ENCODE measurements at places on chromosomes 4 and X. TPM values are rescaled to one million over a fixed set of nuclear protein-coding genes. Genes with fewer than 3 reads are reported as not detected.

Gene FRG2
- not detected for total RNA-seq

Gene TMPRSS11A
- not detected for total RNA-seq

Gene DKK2
- not detected for total RNA-seq

Gene MAMLD1
- total RNA-seq = 2.5 TPM

Gene CYSLTR1
- 13.2 TPM for total RNA-seq

Gene AFF2
- 2.5 TPM for total RNA-seq

DNA sequence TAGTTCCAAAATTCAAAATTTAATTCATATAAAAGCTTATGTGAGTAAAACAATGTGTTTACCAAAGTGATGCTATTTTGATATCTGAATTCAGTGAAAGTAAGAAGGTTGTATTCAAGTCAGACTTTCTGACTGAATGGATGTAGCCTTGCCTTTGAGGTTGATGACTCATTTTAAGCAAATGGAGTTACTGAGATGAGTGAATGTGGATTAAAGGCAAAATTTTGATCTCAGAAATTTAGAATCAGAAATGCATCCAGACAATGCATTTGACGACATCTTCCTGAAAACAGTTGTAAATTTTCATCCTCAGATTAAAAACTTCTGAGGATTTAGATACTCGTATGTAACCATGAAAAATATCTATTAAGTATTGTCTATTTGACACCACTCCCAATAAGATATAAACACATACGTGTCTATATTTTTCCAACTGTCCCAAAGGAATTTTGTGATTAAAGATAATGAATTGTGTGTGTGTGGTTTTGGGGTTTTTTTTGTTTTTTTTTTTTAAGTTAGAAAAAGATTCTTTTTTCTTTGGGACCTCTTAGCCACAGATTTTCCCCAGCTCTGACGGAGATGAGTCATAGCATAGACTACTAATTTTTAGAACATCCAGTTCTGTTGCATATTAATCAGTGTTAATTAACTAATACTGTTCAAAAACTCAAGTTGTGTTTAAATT, 34.4 kb downstream of the NFKB1 start:
- no peak overlapping the region for H3K4me3 ChIP-seq
- no peaks in the 10 kb centered on the region for H3K36me3 ChIP-seq
- no peaks in the 10 kb centered on the region for H3K27me3 ChIP-seq
- no peak for DNase-seq
- no peaks in the 10 kb centered on the region for H3K4me1 ChIP-seq
- H3K27ac ChIP-seq = no peak overlapping the region

DNA sequence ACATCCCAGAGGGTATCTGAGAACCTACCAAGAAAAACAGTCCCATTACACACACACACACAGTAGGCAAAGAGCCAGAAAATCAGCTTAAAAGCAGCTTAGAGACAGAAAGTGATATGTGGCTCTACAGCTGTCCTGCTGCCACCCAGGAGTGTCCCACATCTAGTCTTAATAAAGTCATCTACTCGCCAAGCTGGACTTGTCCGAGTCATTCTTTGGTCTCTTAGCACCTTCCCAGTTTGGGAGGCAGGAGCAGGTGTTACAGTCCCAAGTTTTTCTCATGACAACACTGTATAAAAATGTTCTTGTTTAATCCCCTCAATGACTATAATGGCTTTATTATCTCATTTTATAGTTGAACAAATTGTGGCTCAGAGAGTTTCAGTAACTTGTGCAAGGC, 252.5 kb upstream of the CASK start:
- H3K27ac ChIP-seq = no peak overlapping the region
- no peaks in the 10 kb centered on the region for H3K4me1 ChIP-seq
- DNase-seq = no peak
- no peak overlapping the region for H3K4me3 ChIP-seq
- no peaks in the 10 kb centered on the region for H3K36me3 ChIP-seq

- no peaks in the 10 kb centered on the region for H3K27me3 ChIP-seq
- DNase-seq = no peak
- no peak overlapping the region for H3K4me3 ChIP-seq
- H3K27ac ChIP-seq = no peak overlapping the region
- no peaks in the 10 kb centered on the region for H3K36me3 ChIP-seq
Observed at GRCh38 chr4:65344278-65344825, 325.9 kb downstream of the EPHA5 start.

DNA sequence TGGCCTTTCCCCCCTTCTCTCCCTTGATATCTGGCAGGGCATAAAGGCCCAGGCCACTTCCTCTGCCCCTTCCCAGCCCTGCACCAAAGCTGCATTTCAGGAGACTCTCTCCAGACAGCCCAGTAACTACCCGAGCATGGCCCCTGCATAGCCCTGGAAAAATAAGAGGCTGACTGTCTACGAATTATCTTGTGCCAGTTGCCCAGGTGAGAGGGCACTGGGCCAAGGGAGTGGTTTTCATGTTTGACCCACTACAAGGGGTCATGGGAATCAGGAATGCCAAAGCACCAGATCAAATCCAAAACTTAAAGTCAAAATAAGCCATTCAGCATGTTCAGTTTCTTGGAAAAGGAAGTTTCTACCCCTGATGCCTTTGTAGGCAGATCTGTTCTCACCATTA, 183.8 kb downstream of the AR start:
- H3K4me3 ChIP-seq = no peak overlapping the region
- DNase-seq = no peak
- no peak overlapping the region for H3K27ac ChIP-seq
- no peaks in the 10 kb centered on the region for H3K36me3 ChIP-seq
- H3K27me3 ChIP-seq = no peaks in the 10 kb centered on the region

DNA sequence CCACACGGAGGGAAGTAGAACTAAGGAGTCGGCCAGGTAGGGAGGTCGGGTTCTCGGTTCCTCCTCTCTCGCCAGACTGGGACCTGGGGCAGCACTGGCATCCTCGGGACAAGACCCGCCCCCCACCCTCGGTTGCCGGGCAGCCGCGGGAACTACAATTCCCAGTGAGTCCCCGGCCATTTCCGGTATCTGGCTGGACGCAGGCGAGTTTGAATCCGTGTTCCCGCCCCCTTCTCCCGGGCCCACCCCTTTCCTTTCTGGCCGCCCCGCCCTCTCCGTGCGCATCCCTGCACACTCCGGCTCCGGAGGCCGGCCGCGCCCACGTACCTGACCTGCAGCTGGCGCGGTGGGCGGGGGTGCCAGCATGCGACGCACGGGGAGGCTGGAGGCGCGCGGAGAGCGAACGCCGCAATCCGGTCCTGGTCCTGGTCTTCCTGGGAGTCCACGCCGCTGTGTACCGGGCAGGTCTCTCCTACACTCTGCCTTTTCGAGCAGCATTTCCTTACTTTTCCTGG, 10.2 kb upstream of the DLG3 start:
- no peaks in the 10 kb centered on the region for H3K27me3 ChIP-seq
- no peaks in the 10 kb centered on the region for H3K4me1 ChIP-seq
- no peaks in the 10 kb centered on the region for H3K36me3 ChIP-seq
- H3K4me3 ChIP-seq = peak overlapping the region; percentile 59

DNA sequence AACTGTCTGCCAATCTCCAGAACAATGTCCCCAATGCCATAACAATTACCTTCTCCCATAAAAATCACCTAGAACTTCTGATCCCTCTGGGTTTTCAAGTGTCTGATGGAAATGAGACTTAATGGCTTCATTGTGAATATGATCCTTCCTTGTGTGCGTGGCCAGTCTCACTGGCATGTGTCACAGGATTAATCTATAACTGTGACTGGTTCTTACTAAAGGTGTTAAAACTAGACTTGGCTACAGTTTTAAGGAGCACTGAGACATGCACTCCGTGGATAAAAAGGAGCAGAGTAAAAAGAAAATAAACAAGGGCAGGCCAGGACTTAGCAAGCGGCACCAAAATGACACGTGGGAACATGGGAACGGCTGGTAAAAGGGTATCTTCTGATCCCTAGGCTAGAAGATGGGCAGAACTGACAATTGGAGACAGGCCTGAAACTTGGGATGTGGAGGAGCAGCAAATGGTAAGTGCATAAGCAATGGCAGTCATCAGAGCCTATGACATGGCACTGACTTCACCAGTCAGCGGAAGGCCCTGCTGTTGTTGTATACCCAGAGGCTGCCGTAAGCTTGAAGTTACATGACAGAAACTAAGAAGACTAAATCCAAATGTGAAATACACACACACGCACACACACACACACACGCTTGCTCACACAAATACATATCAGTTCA, 256.6 kb upstream of the NOCT start:
- no peaks in the 10 kb centered on the region for H3K4me1 ChIP-seq
- no peaks in the 10 kb centered on the region for H3K27me3 ChIP-seq

GRCh38 chrX:17075004-17075403, 128.5 kb downstream of the REPS2 start:
- no peak overlapping the region for H3K27ac ChIP-seq
- H3K4me1 ChIP-seq = no peaks in the 10 kb centered on the region
- no peaks in the 10 kb centered on the region for H3K36me3 ChIP-seq
- no peak for DNase-seq
- no peaks in the 10 kb centered on the region for H3K27me3 ChIP-seq

DNA sequence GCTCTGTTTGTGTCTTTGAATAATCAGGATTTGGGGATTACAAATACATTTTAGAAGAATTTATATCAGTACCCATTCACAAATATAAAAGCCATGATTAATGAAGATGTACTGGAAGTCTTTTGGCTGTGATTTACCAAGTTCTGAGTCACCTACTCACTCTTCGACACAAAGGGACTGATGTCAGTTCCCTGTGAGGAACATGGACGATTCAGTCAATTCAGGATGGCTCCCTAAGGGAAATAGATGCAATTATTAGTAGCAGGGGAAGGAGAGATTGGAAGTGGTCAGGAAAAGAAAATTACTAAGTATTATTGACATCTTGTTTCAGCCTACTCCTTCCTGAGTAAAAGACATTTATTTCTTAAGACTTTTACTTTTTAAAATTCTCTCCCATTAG, 550.7 kb upstream of the SLIT2 start:
- no peak for DNase-seq
- H3K4me1 ChIP-seq = no peaks in the 10 kb centered on the region
- H3K36me3 ChIP-seq = no peaks in the 10 kb centered on the region
- H3K27me3 ChIP-seq = no peaks in the 10 kb centered on the region
- no peak overlapping the region for H3K4me3 ChIP-seq
- H3K27ac ChIP-seq = no peak overlapping the region

DNA sequence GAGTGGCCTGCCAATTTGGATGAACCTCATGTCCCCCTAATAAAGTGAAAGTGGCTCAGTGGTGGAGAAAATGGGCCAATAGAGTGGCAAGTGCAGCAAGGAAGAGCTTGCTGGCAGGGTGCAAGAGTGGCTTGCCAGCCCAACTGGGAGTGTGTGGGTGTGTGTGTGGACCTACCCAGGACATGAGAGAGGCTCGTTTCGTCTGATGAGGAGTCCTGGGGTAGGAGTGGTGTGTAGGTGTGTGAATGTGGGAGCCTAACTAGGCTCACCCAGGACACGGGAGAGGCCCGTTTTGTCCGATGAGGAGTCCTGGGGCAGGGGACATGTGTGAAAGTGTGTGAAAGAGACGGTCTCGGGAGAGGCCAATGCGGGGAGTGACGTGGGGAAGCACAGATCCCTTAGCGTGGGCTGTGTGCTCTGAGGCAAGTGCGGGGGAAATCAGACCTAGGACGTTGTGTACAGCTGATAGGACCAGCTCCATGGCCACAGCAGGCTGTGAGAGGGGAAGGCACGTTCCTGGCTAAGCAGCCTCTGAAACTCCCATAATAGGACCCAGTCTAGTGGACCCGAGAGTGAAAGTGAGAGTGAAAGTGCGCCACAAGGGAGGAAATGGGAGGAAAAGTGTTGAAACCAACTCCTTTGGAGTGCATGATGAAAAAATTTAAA, 5.3 kb downstream of the GAGE10 start:
- peak overlapping the region; percentile 15 for H3K4me3 ChIP-seq
- H3K27ac ChIP-seq = no peak overlapping the region
- H3K36me3 ChIP-seq = no peaks in the 10 kb centered on the region
- no peaks in the 10 kb centered on the region for H3K27me3 ChIP-seq
- DNase-seq = peak; percentile 34

DNA sequence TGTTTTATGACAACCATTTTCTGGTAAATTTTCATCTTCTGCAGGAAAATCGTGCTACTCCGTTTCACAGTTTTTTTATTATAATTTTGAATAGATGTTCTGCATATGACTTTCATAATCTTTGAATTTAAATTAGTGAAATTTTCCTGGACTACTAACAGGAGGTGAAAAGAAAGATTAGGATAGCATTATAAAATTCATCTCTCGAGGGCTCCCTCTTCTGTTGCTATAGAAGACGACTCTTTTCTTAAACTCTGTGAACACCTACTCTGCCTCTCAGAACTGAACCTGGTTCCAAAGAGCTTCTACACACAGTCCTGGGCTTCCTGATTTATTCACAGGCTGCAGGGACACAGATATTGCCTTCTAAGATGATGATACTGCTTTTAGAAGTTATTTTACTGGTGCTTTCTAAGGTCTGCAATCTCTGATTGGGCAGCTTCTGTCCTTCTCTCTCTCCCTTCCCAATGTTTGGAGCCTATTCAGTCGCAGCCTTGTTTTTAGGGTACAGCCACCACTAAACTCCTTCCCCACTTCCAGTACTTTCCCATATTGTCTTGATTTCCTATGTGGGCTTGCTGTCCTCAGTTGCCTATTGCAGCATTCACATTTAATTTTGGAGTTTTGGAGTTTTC, 10.1 kb upstream of the SAP30 start:
- H3K4me1 ChIP-seq = no peaks in the 10 kb centered on the region
- no peaks in the 10 kb centered on the region for H3K36me3 ChIP-seq

DNA sequence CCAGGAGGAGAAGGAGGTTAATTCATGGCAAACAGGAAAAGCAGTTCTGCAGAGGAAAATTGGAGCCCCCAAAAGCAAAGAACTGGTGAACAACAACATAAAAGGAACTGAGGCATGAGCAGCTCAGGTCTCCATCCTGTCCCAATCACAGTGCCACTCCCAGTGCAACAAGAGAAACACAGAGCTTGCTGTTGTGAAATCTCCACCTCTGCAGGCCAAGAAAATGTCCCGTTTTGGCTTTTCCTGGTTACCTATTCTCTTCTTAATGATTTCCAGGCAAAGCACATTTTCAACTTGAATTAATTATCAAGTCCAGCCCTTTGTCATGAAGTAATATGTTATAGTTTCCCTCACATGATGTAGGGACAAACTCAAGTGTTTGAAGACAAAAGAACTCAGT, 778 bp downstream of the C1QTNF7 start:
- H3K4me1 ChIP-seq = no peaks in the 10 kb centered on the region
- no peaks in the 10 kb centered on the region for H3K36me3 ChIP-seq
- H3K27me3 ChIP-seq = no peaks in the 10 kb centered on the region
- DNase-seq = no peak
- no peak overlapping the region for H3K4me3 ChIP-seq

GRCh38 chrX:69139516-69139915, 25.7 kb downstream of the PJA1 start:
- H3K4me1 ChIP-seq = no peaks in the 10 kb centered on the region
- H3K4me3 ChIP-seq = no peak overlapping the region
- H3K36me3 ChIP-seq = no peaks in the 10 kb centered on the region
- H3K27ac ChIP-seq = no peak overlapping the region

- H3K27ac ChIP-seq = no peak overlapping the region
- no peak for DNase-seq
- H3K4me1 ChIP-seq = no peaks in the 10 kb centered on the region
- H3K36me3 ChIP-seq = no peaks in the 10 kb centered on the region
Observed at GRCh38 chrX:111467896-111468295, 43.5 kb upstream of the SERTM2 start.

GRCh38 chr4:76694056-76694455, 203.9 kb downstream of the SOWAHB start:
- no peaks in the 10 kb centered on the region for H3K36me3 ChIP-seq
- no peak for DNase-seq
- no peaks in the 10 kb centered on the region for H3K4me1 ChIP-seq
- H3K27ac ChIP-seq = no peak overlapping the region
- no peaks in the 10 kb centered on the region for H3K27me3 ChIP-seq
